ENCODE measurements at places on chromosomes 13 and 19.

DNA sequence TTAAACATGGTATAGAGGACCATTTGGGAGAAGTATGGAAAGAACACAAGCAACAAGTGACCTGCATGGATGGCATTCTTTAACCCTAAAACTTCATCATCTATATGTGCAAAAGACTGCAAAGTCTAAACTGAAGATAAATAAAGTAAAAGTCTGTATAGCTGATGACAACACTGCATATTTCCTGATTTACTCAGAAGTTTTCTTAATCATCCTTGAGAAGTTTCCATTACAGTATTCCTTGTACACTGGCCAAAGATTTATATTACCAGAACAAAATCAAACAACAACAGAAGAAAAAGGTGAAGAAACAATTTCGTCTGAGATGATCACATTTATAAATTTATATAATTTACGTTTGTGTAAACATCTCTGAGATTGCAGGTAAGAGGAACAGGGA, 805.7 kb downstream of the PCDH9 start:
- no peak for DNase-seq

GRCh38 chr13:21736926-21737325, 66.1 kb downstream of the FGF9 start:
- no peak for DNase-seq

- no peak for DNase-seq
Observed at GRCh38 chr13:80180740-80181355, 160.1 kb downstream of the SPRY2 start.

GRCh38 chr19:13022859-13023636, 27.8 kb downstream of the NFIX start:
- DNase-seq = no peak

- no peak for DNase-seq
Observed at GRCh38 chr19:54316746-54317107, 3.8 kb upstream of the LILRA5 start.

DNA sequence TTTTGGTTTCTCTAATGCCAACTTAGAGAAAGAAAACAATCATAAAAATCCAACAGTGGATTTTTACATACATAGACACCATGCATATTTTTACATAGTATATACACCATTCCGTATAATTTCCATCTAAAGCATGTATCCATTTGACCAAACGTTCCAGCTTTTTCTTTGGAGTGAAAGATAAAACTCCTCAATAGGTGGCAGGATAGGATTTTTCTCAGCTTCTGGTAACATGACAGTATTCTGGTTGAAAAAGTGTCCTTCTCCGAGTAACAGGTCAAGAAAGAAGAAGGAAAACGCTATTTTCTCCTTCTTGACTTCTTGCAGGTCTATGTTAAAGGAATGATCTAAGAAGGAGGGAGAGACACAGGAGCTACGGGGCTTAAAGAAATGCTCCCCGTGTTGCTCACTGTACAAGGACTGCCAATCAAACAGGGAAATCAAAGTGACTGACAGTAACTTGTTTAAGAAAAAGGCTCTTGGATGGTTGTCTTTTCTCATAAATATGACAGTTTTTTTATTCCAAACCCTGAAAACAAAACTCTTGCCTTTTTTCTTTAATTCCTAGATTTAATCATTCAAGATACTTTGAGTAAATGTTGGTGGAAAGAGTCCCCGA, 11.5 kb downstream of the FLT1 start:
- DNase-seq = no peak

DNA sequence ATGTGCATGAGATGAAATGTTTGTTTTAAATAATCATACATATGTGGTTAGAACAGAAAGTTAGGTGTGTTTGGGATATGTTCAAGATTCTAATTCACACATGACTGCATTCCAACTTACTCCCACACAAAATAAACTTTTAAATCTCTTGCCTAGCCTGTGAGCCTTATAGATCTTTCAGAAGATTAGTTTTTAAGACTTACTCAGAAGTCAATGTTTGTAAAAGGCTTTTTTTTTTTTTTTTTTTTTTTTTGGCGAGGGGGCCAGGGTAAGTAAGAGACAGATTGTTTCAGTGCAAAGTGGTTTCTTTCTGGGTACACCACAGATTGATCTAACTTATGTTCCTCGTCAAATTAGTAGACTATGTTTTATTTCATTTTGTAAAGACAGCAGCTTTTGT, 39.1 kb downstream of the GPR180 start:
- no peak for DNase-seq

GRCh38 chr19:2249880-2250765, 1.0 kb downstream of the AMH start:
- no peak for DNase-seq

GRCh38 chr13:114004420-114005205, 30.7 kb upstream of the C13orf46 start:
- no peak for DNase-seq

- DNase-seq = no peak
Observed at GRCh38 chr19:4197625-4198466, 15.4 kb downstream of the ANKRD24 start.

DNA sequence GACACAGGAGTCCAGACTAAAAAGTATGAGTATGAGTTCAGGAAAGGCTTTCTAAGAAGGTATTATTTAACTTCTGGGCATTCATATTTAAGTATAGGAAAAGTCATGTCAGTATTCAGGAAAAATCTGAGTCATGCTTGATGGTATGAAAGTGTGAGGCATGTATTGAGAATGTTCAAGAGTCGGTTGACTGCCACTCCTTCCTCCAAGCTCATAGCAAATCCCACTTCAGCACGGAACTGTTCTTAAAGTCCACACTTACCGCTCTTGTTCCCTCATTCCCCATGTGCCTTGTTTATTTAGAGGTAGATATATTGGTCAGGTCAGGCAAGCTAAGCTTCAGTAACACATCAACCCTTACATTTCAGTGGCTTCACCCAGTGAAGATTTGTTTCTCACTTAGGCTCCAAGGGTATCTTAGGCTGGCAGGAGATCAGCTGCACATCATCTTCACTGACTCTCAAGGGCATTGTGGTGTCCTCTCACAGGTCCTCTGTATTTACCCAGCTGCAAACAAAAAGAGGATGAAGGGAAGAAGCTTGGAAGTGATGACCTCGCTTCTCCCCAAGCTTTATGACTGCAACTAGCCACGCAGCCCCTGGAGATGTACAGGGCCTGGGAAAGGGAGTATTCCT, 1189.2 kb downstream of the EFNB2 start:
- DNase-seq = no peak

DNA sequence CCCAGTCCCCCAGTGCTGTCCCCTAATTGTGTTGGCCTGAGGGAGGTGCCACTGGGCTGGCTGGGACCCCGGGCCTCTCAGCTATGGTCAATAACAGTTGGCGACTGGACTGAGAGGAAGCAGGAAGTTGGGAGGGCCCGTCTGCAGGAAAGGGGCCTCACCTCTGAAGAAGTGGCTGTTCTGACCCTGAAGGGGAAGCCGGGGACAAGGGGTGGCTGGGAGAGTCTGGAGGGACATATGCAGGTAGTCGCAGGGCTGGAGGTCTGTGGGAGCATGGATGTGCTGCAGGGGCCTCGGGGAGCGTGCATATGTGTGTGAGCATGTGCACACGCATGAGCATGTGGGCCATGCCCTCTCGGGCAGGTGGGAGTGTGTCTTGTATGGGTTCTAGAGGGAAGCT, 5.9 kb downstream of the PKN1 start:
- DNase-seq = no peak

DNA sequence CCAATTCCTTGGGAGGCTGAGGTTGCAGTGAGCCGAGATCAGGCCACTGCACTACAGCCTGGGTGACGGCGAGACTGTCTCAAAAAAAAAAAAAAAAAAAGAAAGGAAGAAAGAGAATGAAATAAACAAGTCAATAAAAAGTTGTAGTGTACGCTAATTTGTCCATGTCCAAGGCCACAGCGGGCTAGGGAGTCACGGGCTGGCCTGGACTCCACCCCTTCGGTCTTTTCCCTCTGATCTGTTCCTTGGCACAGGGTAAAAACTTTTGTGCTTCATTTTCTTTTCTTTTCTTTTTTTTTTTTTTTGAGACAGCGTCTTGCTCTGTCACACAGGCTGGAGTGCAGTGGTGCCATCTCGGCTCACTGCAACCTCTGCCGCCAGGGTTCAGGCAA, 19.4 kb upstream of the MKNK2 start:
- no peak for DNase-seq

DNA sequence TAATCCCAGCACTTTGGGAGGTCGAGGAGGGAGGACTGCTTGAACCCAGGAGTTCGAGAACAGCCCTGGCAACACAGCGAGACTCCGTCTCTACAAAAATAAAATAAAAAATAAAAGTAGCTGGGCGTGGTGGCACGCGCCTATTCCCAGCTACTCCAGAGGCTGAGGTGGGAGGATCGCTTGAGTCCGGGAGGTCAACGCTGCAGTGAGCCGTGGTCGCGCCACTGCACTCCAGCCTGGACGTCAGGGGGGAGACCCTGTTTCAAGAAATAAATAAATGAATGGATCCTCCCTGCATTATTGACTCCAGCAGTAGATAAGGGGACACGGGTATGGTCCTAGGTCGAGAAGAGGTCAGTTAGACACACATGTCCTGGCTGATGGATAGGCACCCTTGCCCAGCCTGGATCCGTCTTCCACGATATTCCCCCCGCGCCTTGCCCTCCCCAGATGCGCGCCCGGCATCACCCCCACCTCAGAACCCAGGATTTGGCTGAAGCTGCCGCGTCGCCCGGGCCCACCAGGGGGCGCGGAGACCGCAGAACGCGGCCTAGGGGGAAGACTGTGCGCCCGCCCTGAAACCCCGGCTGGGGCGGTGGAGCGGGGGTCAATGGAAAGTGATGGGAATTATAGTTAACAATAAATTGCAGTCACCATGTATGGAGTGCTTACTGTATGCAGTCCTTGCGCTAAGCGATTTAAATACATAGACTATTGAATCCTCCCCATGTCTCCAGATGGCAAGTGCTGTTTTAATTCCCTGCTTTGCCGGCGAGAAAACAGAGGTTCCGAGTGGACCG, 2.1 kb upstream of the HOOK2 start:
- DNase-seq = no peak

All from NCI-H1436 treated with DMSO at 0.1 percent for 48 hours (cell line).